ENCODE measurements at places on chromosomes 12 and 14.
A peak's percentile ranks its signal among the peaks of the same experiment; 100 is the strongest.

DNA sequence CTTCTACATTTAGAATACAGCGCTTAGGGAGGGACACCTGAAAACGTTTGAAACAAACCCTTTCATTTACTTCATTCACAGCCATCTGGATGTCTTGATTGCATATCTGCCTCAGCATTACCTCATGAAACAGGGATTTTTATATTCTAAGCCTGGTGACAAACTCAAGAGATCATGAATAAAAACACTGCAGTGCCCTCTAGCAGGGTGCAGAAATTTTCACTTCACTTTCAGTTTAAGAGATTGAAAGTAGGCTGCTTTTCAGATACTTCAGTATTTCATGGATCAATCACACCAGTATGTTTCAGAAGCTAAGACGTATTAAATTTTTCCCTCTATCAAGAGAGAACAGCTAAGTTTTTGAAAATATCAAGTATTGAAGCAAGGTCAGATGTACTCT lies 467.8 kb downstream of the MDGA2 start:
- no peak for DNase-seq

DNA sequence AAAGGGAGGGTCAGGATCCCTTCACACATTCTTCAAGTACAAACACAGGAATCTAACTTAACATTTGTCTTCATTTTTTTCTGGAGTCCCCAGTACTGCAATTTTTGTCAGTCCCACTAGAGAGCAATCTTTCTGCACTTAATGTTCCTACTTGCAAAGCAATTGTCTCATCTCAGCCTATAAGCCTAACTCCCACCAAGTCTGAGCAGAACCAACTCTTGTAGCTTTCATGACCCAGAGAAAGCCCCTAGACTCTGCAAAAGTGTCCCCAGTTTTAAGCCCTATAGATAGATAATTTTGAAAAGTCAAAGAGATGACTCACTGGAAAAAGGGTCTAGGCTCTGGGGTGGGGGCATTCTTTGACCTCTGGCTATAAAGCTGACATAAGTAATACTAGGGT lies 1.8 kb upstream of the ZBTB39 start:
- peak; percentile 22 for DNase-seq

GRCh38 chr12:105555556-105556295 lies 225.2 kb downstream of the C12orf75 start:
- DNase-seq: no peak

GRCh38 chr14:71130491-71131179 lies 223.4 kb downstream of the PCNX1 start:
- peak; percentile 59 for DNase-seq

- no peak for DNase-seq
Measured at GRCh38 chr12:67837876-67838275, 151.4 kb upstream of the IFNG-AS1 start.

GRCh38 chr14:29630566-29631160 lies 297.0 kb downstream of the PRKD1 start:
- DNase-seq: no peak

DNA sequence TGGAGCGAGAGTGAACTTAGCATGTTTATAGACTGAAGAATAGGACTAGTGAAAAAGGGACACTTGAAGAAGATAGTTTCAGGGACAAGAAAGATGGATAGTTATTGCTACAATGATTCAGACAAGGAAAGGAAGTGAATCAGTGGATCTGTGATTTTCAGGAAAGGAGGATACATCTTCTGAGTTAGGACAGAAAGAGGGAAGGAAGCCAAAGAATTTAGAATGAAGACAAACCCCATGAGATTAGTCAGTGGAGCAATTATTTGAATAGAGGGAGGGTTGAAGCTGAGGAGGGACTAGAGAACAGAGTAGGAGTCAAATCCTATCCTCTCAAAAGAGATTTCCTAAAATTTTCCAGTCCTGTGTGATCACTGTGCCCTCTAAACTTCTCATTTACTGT lies 282.7 kb downstream of the AKAP6 start:
- DNase-seq: no peak

GRCh38 chr14:87005280-87005679 lies 987.7 kb downstream of the GALC start:
- no peak for DNase-seq
